ENCODE measurements at places on chromosomes 12 and 14.

- no peak for DNase-seq
These were observed 186.6 kb upstream of the KRR1 start for GRCh38 chr12:75698052-75698451.

DNA sequence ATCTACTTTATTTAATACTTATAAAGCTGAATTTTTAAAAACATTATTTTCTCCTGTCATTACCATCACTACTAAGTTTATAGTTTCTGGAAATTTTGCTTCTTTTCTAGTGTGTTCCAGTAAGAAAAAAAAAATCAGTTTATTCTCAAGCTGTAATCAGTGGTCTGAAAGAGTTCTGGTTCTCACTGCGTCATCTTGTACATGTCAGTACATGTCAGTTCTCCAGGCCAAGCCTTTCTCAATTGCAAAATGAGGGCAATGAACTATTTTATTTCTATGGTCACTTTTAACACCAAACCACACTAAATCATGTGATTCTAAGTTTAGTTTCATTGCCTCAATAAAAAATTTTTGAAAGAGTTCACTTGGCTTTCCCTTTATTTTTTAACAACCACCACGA lies 468.9 kb upstream of the LRFN5 start:
- no peak for DNase-seq

- no peak for DNase-seq
These were observed 111.3 kb downstream of the SYNE2 start for GRCh38 chr14:63964113-63964512.

DNA sequence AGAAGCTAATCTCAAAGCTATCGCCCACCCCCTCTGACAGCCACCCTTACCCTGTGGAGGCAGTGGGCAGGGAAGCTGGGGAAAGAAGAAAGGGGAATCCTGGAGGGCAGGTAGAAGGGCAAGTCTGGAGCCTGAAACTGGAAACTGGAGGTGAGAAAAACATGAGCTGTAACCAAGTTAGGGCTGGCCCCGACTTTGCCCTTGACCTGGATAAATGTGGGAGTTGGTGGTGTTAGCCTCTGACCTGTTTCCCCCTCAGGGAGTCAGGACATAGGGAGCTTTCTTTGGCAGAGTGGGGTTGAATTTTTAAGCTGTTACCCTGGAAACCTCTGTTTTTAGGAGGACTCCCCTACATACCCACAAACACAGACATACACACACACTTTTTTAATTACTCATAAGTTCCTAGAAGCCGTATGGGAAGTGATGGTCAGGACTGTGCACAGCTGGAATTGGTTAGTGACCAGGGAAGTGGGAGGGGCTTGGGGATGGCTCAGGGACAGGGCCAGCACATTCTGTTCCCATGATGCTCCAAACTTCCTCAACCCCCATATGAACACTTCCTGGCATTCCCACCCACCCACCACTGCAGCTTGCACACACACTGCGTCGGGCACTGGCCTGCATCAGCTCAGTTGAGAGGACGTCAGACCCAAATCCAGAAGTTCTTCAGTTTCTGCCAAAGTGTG lies 5.0 kb upstream of the MMP19 start:
- DNase-seq = peak; percentile 100

DNA sequence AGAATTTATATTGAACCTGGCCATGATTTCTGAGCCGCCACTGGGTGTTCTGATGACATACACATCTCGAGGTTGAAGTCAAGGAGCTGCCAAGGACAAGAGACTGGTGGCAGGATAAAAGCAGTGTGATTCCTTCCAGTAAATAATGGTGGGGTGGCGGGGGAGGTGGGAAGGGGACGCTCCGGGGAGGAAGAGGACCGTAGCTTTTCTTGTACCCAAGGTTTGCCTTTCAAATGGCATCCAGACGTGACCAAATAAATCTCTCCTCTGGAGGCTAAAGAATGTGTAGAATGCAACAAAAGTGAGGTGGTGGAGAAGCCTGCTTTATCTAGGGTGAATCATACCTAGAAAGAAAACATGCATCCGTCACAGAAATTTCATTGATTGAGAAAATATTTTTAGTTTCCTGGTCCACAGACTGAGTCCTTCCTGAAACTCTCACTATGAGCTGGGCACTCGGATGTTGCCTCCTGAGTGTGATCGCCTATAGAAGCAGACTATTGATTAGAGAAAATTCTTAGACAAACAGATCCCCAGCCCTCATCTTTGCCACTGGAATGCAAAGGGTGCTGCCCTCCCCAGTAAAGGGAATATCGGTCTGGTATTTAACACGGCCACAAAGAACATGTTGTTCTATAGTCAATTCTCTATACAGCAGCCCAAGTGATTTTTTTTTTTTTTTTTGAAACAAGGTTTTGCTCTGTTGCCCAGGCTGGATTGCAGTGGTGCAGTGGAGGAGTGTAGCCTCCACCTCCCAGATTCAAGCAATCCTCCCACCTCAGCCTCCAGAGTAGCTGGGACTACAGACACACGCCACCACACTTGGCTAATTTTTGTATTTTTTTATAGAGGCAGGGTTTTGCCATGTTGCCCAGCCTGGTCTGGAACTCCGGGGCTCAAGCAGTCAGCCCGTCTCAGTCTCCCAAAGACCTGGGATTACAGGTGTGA lies 112.1 kb downstream of the DPF3 start:
- DNase-seq = peak; percentile 91

- peak; percentile 26 for DNase-seq
These were observed 745 bp downstream of the CDCA4 start for GRCh38 chr14:105019861-105020814.

DNA sequence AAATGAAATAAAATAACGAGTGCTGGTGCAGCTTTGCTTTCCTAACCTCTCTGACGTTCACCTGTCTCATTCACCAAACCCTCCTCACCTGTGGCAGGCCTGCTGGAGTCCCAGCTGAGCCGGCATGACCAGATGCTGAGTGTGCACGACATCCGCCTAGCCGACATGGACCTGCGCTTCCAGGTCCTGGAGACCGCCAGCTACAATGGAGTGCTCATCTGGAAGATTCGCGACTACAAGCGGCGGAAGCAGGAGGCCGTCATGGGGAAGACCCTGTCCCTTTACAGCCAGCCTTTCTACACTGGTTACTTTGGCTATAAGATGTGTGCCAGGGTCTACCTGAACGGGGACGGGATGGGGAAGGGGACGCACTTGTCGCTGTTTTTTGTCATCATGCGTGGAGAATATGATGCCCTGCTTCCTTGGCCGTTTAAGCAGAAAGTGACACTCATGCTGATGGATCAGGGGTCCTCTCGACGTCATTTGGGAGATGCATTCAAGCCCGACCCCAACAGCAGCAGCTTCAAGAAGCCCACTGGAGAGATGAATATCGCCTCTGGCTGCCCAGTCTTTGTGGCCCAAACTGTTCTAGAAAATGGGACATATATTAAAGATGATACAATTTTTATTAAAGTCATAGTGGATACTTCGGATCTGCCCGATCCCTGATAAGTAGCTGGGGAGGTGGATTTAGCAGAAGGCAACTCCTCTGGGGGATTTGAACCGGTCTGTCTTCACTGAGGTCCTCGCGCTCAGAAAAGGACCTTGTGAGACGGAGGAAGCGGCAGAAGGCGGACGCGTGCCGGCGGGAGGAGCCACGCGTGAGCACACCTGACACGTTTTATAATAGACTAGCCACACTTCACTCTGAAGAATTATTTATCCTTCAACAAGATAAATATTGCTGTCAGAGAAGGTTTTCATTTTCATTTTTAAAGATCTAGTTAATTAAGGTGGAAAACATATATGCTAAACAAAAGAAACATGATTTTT lies 17.1 kb upstream of the AMN start:
- no peak for DNase-seq

- DNase-seq = no peak
These were observed 89.2 kb upstream of the PCED1B start for GRCh38 chr12:46990211-46990610.

GRCh38 chr12:64270411-64270810 lies 48.3 kb upstream of the KICS2 start:
- DNase-seq = no peak

DNA sequence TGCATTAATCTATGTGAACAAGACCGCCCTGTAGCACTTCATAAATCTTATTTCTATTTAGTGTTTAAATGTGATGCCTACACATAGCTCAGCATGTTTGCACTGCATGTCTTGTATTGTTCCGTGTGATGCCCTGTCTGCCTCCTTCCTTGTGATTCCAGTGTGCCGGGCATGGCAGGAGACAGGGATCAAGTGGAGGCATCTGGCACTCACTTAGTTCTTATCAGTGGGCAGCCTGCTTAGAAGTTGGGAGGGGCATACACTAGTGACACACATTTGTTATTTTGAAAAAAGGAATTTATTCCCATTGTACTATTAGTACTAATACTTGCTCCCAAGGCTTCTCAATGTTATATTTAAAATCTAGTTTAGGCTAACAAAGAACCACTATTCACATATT lies 176.4 kb downstream of the KCNA5 start:
- DNase-seq = no peak

DNA sequence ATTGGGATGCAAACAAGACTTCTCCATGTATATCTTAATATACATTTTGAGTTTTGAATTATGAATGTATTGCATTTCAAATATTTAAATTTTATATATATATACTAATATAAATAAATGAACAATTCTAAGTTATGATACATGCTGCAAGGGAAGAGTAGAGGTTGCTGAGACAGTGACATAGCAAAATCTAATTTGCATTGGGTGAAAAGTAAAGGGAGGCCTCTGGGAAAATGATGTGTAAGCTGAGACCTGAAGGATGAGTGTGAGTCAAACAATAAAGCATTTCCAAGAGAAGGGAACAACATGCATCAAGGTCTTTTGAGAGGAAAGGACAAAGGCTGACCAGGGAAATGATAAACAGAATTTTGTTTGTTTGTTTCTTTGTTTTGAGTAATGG lies 62.9 kb upstream of the PTPRQ start:
- DNase-seq = no peak

- no peak for DNase-seq
These were observed 202.9 kb downstream of the AKAP6 start for GRCh38 chr14:32531942-32532515.

GRCh38 chr12:120239776-120240494 lies 25.6 kb downstream of the PXN start:
- no peak for DNase-seq

DNA sequence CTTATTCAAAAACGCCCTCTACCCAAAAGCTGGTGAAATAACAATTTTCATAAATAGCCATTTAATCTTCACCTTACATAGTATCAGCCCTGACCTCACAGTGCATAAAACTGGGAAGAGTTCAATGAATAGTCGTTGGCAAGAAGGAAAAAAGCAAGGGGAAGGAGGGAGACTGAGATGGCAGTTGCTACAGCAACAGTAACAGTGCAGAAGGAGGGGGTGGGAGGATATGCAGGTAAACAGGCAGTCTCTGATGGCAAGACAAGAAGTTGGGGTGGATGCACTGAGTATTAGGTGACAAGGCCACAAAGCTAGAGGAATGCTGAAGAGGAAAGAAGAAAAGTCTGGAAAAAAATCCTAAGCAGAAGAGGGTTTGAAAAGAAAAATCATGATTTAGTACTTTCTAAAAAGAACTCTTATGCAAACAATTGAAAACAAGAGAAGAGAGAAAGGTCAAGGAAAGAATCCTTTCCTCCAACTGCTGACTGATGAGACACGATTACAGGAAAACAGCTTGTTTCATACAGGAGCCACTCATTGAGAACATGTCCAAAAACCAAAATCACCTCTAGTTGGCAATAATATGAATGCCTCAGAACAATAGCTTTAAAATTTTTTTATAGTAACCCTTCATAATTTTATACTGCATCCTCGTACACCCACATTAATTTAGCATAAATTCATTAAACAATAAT lies 56.0 kb downstream of the DCAF5 start:
- DNase-seq = no peak

GRCh38 chr12:63276537-63277365 lies 125.8 kb upstream of the AVPR1A start:
- peak; percentile 9 for DNase-seq

DNA sequence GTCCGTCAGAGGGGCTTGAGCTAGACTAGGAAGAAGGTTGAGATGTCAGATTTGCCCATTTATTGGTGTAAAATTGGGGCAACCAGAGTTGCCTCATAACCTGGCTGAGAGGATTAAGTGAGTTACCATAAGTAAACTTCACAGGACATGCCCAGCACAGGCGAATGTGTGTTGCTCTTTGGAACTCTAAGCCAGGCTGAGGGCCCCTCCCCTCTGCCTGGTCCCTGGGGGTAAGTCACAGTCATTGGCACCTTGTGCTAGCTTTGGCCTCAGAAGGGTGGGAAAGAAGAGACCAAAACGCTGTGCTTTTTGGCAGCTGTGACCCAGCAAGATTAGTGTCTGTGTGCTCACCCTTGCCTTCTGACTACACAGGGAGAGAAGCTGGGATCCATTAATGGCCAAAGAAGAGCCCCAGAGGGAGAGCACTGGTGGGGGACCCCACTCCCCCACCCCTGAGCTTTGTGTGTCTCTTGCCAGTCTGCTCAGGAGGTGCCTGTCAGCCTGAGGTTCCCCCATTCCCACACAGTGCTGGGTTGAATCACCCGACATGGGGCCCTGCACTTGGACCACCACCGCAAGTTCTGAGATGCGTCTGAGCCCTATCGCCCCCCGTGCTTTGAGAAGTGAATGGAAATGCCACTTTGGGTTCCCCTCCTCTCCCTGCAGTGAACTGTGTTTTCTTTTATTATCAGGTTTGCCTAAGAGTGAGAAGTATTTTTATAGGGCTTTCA lies 74.1 kb downstream of the CACNA1C start:
- no peak for DNase-seq

- DNase-seq = no peak
These were observed 25.5 kb upstream of the KCNJ8 start for GRCh38 chr12:21800011-21800410.

GRCh38 chr12:52670961-52671360 lies 9.2 kb downstream of the KRT1 start:
- no peak for DNase-seq

- peak; percentile 60 for DNase-seq
These were observed 140.8 kb downstream of the TTC7B start for GRCh38 chr14:90675399-90675798.

Data from fibroblast of skin of right biceps (primary cell).